ENCODE measurements at places on chromosomes 5 and 9.

DNA sequence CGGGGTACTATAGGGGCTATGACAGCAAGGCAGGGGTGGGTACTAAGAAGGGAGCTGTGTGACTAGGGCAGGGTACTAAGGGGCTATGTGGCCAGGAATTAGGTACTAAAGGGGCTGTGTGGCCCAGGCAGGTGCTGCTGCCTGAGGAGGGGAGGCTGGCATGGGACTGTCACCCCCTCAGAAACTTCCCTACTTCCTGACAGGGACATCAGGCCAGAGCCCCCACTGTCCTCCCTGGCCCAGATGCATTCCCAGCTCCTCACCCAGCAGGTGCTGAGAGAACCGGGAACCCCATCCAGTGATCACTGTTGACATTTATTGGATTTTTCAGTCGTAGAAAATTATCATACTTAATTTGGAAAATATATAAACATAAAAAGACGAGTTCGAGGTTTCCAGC is 26.6 kb downstream of the IRX2 start:
- DNase-seq = no peak

DNA sequence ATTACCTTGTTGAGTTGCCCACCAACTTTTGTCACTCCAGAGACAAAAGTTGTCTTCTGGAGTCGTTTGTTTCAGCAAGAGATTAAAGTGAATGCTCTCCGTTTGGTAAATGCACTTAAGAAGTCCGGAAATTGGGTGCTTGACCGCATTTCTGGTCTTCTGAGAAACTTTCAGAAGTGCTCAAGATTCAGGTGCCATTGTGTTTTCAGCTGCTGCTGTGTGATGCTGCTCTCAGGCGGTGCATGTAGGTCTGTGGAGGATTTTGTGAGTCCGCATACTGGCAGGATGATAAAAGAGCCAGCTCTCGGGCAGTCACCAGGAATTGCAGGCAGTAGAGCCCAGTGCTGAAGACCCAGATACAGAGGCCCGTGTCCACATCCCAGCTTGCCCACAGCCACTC is 5.9 kb upstream of the NFIL3 start:
- DNase-seq = no peak

DNA sequence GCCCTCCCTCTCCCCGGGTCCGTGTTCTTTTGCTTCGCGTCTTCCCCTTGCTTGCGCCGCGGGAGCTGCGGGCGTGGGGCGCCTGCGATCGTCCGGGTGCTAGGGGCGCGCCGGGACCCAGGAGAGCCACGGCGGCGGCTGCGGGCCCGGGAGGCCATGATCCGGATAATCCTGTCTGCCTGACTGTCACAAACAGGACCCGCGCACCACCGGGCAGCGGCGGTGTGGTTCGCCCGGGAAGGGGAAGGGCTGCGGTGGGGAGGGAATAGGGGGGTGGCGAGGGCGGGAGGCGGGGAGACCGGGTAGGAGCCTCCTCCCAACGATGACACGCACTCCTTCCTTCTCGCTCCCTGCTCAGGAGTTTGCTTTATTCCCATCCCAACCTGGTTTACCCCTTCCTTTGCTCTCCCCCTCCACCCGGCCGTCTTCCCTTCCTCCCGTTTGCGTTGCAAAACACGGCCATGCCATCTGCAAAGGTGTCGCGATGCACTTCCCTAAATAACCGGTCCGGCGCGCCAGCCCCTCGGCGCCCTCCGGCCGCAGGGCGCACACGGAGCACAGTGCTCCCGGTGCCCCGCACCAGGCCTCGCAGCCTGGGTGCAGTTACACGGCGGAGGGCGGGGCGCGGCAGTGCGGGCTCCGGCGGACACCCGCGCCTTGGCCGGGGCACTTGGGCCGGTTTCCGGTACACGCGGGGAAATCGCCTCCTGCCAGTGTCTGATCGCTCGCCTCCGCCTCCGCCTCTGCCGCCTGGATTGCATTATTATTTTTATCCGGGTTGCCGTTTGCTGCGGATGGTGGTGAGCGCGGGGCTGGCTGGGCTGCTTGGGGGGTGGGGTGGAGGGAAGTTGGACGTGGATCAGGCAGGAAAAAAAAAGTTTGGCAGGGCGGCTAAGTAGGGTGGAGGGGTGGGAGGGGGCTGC is 1.5 kb downstream of the SMARCA2 start:
- peak; percentile 52 for DNase-seq

GRCh38 chr5:31880449-31880848 is 241.5 kb downstream of the PDZD2 start:
- no peak for DNase-seq

DNA sequence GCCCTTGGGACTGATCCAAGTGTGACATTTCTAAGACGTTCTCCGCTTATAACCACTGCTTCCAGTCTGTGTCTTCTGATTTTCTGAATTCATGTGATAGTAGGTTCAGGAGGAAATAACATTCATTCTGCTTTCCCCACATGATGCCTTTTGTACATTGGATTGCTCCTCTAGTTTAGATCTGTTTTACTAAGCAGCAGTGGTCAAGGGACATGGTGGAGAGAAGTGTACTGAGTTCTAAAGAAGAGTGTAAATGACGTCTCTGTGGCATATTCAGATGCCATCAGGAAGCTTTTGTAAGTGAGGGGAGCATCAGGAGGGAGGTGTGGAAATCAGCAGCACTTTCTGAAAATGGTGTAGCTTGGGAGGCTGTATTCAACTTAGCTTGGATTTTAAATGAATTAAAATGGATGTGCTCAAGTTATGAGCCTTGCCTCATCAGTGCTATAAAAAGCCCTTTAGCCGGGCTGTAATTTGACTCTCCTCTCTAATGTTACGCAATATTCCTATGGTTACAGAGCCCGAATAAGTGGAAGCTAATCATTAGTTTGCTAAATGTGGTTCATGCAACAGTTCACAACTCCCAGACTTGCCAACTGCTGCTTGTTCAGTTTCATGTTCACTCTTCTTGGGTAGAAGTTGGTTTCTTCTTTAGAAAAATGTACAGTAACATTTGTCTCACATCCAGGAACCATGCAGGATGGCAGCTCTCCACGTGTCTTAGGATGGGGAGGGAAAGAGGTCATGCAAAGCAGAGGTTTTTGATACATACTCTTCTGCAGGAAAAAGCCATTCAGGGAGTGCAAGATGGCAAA is 281.3 kb downstream of the ARHGAP26 start:
- peak; percentile 83 for DNase-seq

Measured in AG09319 (cell line).